ENCODE measurements at places on chromosomes 7 and 10.

DNA sequence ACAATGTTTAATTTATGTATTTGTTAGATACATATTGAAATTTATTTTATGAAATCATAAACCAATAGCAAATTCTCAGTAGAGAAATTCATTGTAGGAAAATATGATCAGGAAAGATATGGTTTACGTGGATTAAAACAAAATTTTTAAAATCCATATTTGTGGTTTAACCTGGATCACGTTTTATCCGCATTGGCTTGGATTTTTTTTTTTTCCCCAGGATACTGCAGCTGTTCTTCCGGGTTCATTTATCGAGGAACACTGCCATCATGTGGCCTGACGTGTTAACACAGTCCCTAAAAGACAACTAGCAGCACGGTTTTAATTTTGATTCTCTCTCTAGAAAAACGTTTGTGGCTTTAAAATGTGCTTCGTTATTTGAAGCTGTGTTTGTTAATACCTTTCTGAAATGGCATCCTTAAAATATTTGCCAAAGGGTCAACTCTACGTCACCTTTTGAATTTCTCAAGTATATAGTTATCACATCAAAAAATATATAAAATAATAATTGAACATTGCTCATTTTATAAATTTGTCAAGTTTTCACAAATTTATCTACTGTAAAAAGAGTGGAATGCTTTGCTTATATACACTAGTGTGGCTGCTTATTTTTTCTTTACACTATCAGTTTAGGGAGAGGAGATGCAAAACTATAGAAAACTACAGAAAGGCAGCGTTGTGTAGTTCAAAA is 8.7 kb upstream of the ASB4 start:
- peak; percentile 76 for DNase-seq

DNA sequence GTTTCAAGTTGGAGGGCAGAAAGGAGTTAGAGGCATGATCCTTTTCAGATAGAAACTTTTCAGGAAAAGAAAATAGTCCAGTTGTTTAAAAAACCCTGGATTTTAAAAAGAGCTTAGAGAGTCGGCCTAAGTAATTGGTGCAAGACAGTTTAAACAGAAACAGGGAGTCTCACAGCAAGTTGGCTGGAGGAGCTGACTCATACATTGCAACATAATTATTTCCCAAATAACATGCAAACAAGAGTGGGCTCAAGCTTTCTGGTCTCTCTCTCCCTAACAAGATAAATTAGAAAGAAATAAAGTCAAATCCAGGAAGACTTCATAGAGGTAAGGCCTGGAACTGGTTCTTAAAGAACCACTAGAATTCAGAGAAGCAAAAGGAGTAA is 100.3 kb upstream of the AGBL3 start:
- peak; percentile 93 for DNase-seq

DNA sequence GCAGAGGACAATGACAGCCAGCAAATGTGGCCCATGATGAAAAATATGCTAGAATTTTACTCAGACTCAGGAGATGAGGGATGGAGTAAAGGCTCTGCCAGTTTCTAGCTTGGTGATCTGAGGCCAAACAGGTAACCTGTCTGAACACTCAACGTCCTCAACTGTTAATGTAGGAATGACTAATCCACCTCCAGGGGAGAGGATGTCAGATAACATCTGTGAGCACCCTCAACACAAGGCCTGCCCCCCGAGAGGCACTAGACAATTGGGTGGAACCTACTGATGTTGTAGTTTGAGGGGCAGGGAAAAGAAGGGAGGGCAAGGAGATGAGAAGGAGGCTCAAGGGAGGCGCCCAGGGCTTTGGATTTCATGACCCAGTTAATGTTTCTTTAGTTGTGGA is 445.1 kb downstream of the PLXNA4 start:
- DNase-seq = no peak

- no peak for DNase-seq
Observed at GRCh38 chr10:92113911-92114600, 176.8 kb downstream of the CPEB3 start.

DNA sequence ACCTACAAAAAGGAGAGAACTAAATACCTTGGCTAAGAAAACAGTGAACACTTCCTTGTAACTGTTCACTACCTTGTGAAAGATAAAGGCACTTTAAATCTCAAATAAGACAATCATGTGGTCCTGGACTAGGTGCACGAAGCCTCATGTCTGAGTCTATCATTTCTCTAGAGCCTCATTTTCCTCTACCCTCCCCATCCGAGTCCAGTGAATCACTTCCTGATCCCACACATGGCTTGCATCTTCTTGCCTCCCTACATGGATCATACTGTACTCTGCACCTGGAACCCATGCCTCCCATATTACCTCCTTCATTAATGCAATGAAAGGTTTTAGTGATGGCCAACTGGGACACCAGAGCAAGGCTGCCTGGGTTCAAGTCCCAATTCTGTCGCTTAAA is 34.5 kb downstream of the SNX10 start:
- DNase-seq = peak; percentile 9

GRCh38 chr7:117751775-117752174 is 121.5 kb downstream of the CTTNBP2 start:
- DNase-seq = no peak

DNA sequence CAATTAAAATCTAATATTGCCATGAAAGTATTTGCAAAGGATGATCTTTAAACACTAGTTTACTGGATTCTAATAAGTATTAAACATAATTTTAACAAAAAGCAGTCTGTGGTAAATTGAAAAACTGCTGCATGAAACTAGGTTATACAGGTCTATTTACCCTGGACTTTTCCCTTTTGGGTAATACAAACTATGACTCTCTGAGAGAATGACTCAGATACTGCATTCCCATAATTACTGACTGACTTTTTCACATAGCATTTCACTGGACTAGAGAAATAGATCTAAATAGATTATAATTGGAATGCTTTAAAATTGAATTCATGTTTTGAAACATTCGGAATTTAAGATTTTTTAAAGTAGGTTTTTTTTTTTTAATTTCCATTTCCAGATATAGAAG is 395.7 kb downstream of the THSD7A start:
- DNase-seq = peak; percentile 54

DNA sequence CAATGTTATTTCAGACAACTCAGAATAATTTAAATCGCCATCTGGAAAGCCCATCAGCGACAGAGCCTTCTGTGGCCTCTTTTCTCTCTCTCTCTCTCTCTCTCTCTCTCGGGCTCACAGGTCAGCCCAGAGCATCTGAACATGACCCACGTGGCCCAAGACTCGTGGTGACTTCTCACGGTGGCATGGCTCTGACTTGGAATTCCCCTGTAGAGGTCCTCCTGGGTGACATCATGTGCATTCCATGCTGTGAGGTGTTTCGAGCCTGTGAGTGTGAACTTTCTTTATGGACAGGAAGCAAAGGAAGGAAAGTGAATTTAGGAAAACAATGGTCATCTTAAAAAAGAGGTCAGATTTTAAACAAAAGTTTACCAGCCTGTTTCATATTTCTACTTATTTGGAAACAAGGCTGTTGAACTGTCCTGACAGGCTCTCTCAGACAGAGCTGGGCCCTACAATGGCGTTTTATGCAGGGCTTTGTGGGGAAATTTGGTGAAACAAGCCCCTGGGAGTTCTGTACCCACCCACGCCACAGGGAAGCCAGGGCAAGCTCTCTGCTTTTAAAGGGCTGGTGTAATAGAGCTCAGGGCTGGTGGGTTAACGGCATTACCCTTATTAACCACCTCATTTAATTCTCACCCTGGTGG is 359.7 kb upstream of the ZNF32 start:
- DNase-seq = peak; percentile 60

GRCh38 chr7:101370836-101371235 is 8.2 kb downstream of the COL26A1 start:
- no peak for DNase-seq

GRCh38 chr7:139680676-139681462 is 96.9 kb downstream of the HIPK2 start:
- peak; percentile 99 for DNase-seq

- no peak for DNase-seq
Observed at GRCh38 chr7:45416846-45417245, 157.3 kb upstream of the ADCY1 start.

- DNase-seq = peak; percentile 10
Observed at GRCh38 chr7:149529136-149529718, 31.6 kb upstream of the ZNF746 start.

DNA sequence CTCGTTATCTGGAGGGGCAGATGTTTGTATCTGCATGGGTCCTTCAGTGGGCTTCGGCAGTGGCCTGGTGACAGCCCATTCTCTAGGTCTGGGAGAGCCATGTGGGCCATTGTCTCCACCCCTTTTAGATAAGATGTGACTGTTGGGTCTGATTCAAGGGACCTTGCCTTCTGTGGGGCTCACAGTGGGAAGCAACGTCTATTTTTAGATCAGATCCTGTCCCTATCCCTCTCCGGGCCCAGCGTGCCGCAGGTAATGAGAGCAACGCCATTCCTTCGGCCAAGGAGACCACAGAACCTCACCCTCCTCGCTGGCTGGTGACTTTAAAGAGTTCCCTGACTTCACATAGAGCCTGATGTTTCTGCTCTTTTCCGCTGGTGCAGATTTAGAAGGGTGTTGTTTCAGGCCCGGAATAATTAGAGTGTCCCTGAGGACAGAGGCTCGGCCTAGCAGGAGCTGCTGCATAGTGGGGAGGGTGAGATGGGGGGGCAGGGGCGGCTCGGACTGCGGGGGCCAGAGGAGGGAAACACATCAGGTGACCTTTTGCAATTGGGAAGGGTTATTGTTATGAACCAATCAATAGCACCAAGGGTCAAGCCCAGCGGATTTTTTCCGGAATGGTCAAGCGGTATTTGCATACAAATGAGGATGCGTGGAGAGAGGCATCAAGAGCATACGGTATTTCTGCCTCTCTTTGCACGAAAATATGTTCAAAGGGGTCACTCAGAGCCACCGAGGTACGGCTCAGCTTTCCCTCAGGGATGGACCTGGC is 503.0 kb upstream of the FOXK1 start:
- no peak for DNase-seq

DNA sequence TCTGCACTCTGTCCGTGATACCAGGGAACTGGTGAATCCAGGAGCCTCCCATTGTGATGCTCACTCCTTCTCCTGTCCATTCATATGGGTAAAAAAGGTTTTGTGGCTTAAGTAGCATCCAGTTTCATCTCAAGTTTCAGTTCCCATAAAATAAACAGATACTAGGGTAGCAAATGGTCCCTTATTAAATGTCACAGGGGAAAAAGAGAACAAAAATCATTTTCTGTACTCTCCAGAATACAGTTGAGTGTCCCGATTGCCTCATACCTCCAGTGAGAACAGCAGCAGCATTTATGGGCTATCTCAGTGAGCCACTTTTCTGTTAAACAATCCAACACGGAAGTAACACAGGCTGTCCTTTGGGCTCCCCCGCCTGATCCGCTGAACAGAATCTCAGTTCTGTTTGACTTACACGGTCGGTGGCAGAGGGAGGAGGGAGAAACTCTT is 179.6 kb downstream of the CELF2 start:
- no peak for DNase-seq

- DNase-seq = no peak
Observed at GRCh38 chr10:29981510-29981909, 77.9 kb downstream of the JCAD start.

- peak; percentile 56 for DNase-seq
Observed at GRCh38 chr10:79487296-79488194, 24.8 kb upstream of the EIF5AL1 start.

GRCh38 chr7:101687791-101688182 is 58.7 kb upstream of the MYL10 start:
- DNase-seq = no peak

- DNase-seq = no peak
Observed at GRCh38 chr10:77522268-77522809, 115.3 kb downstream of the KCNMA1 start.

- no peak for DNase-seq
Observed at GRCh38 chr7:84092207-84092606, 102.4 kb downstream of the SEMA3A start.

DNA sequence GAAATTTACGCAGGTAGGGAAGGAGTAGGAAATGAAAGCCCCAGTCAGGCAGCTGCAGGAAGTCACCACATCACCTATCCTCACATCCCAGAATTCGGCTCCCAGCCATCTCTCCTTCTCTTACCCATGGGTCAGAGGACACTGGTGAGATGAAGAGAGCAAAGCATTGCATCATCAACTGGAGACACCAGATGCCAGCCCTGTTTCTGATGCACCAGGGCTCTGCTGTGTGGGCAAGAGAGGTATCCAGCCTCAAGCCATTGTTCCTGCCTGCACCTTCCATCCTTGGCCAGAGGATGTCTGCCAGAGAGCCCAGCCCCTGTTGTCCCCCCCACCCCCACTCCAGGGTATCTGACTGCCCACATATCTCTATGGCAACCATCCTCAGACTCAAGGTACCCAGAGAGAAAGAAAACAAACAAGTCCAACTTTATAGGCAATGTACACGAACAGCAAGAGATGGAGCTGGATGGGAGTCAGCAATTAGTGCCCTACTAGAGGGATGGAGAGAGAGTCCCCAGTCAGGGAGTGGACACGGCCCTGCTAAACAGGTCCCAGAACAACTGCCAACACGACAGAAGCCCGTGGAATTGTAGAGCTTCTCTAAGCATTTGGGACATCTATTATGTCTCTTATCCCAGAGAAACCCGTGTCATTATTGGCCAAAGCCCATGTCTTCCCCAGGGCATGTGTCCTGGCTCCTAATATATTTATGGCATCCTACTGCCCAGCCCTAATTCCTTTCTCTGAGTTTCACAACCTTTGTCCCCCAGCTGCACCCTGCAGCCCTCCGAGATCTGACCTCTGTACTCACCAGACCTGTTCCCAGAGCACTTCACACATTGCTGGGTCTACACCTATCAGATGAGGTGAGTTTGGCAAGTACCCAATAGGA is 2.8 kb downstream of the CAMK2G start:
- DNase-seq = no peak

DNA sequence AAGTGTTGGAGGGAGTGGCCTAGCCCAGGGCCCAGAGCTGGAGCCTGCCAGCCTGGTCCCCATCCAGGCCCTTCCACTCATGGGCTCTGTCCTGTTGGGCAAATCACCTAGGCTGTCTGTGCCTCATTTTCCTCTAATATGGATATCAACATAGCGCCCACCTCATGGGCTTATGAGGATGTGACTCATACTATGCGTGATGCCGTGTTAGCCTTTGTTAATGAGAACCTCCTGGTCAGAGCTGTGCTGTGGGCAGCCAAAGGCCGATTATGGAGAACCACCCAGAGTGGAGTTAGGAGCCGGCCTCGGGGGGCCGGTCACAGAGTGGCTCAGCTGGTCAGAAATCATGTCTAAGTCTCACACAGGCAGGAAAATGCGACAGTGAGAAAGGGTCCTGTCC is 306.4 kb downstream of the PAXIP1 start:
- DNase-seq = no peak

DNA sequence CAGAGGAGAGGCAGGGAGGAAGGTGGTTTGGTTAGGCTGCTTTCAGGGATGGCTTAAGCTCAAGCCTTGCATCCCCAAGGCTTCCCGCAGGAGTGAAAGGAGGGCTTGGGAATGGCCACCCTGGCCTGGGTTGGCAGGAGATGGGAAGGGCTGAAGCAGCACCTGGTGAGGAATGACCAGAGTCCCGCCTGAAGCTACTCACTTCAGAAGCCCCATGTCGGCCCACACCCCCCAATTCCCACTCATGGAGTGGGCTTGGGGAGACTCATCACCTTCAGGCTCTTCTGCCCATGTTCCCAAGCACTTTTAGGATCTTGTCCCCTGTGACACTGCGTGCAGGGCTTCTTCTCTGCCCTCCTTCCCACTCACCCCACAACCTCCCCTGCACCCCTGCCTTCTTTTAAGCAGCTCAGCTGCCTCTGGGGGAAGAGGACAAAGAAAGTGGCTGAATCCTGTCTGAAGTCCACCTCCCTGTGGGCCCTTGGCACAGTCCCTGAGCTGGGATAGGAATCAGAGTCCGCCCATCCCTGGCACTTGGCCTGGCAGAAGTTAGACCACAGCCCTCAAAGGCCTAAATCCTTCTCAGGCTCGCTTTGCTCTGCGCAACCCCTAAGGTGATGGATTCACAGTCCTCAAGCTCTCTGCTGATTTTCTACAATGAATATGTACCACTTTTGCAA is 16.5 kb downstream of the RGR start:
- DNase-seq = no peak
